ENCODE measurements at places on chromosomes 4 and X. TPM values are rescaled to one million over a fixed set of nuclear protein-coding genes. Genes with fewer than 3 reads are reported as not detected.

Gene NUDT10
- total RNA-seq: 11.9 TPM

DNA sequence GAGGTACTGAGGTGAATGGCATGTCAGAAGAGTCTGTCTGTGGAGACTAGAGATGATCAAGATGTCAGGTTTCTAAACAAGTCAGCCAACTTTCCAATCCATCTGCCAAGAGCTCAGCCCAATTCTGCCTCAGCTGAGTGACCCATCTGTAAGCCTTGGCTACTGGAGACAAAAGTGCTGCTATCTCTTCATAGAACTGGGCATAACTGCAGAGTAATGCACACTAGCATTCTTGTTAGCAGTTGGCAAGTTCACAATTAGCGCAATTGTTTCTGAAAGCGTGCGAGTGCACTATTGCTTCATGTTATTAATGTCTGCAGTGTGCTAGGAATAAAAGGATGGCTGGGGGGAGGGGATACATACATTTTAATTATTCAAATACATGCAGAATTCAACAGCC, 32.9 kb upstream of the SH3D19 start:
- no peak overlapping the region for H3K27ac ChIP-seq
- no peaks in the 10 kb centered on the region for H3K36me3 ChIP-seq
- DNase-seq: no peak
- H3K4me1 ChIP-seq: no peaks in the 10 kb centered on the region
- no peak overlapping the region for H3K4me3 ChIP-seq

DNA sequence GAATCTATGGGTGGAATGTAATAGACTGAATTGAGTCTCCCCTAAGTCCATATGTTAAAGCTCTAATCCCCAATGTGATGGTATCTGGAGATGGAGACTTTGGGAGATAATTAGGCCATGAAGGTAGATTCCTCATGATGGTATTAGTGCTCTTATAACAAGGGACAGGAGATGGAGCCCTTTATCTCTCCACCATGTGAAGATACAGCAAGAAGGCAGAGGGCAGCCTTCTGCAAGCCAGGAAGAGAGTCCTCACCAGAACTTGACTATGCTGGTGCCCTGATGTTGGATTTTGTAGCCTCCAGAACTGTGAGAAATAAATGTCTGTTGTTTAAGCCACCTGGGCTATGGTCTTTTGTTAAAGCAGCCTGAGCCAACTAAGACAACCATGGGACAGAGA, 76.4 kb upstream of the F8A3 start:
- no peaks in the 10 kb centered on the region for H3K4me1 ChIP-seq
- no peaks in the 10 kb centered on the region for H3K27me3 ChIP-seq
- no peak overlapping the region for H3K27ac ChIP-seq
- H3K36me3 ChIP-seq: peaks cover 7% of the 10 kb centered on the region

DNA sequence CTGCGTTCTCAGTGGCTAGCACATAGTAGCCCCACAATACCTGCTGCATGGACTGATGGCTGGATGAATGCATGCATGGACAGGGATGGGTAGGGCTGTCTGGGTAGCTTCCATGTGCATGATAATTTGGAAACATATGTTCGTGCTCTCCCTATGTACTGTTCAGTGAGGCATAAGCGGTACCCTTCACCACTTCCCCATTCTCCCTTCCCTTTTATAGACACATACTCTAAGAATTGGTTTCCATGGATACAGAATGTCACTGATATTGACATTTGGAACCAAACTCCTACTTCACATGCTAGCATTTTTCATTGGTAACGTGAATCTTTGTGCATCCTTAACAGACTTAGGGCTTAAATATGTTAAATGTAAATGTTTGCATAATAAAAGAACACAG, 20.4 kb downstream of the USP46 start:
- DNase-seq: no peak
- H3K36me3 ChIP-seq: peaks cover 20% of the 10 kb centered on the region
- H3K27ac ChIP-seq: no peak overlapping the region
- peaks cover 3% of the 10 kb centered on the region for H3K4me1 ChIP-seq
- no peaks in the 10 kb centered on the region for H3K27me3 ChIP-seq

Gene TMEM31
- 0.55 TPM for total RNA-seq

- H3K36me3 ChIP-seq: peaks cover 2% of the 10 kb centered on the region
- H3K27me3 ChIP-seq: no peaks in the 10 kb centered on the region
- H3K27ac ChIP-seq: no peak overlapping the region
- no peak overlapping the region for H3K4me3 ChIP-seq
- no peaks in the 10 kb centered on the region for H3K4me1 ChIP-seq
- no peak for DNase-seq
These were observed 107.7 kb upstream of the LRPAP1 start for GRCh38 chr4:3639613-3640586.

Gene MAGEB10
- not detected for total RNA-seq

Gene CHRDL1
- total RNA-seq: 11.6 TPM

Measured in H9 (cell line).